ENCODE measurements at places on chromosomes 12 and 14.
A peak's percentile ranks its signal among the peaks of the same experiment; 100 is the strongest.

- peak; percentile 45 for DNase-seq
Observed at GRCh38 chr12:6430124-6430989, 14.4 kb upstream of the CD27 start.

GRCh38 chr12:110780448-110780847 lies 37.8 kb upstream of the PPP1CC start:
- DNase-seq: no peak

- DNase-seq: no peak
Observed at GRCh38 chr12:15648558-15648957, 140.6 kb downstream of the EPS8 start.

- DNase-seq: no peak
Observed at GRCh38 chr14:85115921-85116320, 414.0 kb upstream of the FLRT2 start.

DNA sequence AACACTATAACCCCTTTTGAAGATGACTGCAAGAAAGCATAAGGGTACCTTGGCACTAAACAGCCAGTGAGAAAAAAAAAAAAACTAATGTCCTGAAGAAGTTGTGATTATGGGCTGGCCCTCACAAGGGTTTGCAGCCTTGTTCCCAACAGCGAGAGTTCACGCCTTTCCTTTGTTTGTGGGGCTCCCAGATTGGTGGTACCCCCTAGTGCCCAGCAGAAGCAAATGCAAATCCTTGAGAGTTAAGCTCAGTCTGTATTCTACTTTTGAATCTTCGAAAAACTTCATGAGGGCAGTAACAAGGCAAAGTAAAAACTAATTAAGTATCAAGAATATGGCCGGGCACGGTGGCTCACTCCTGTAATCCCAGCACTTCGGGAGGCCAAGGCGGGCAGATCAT lies 238.9 kb upstream of the LMO3 start:
- DNase-seq: no peak

- no peak for DNase-seq
Observed at GRCh38 chr12:32010631-32011336, 51.6 kb downstream of the RESF1 start.

GRCh38 chr12:48615681-48616080 lies 45.8 kb upstream of the LALBA start:
- no peak for DNase-seq

DNA sequence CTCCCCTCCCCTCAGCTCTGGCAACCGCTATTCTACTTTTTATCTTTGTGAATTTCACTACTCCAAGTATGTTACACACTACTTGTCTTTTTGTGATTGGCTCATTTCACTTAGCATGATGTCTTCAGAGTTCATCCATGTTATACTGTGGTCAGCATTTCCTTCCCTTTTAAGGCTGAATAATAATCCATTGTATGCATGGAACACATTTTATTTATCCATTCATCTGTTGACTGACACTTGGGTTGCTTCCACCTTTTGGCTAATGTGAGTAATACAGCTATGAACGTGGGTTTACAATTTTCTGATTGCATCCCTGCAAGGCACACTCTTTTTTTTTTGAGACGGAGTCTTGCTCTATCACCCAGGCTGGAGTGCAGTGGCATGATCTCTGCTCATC lies 53.0 kb upstream of the FUT8 start:
- DNase-seq: no peak

DNA sequence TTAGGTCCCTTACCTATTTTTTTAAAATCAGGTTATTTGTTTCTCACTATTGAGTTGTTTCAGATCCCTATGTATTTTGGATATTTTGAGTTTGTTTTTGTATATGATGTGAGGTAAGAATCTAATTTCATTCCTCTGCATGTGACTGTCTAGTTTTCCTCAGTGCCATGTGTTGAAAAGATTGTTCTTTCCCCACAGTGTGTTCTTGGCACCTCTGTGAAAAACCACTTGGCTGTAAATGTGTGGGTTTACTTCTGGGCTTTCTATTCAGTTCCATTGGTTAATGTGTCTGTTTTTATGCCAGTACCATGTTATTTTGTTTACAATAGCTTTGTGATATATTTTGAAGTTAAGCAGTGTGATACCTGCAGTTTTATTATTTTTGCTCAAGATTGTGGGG lies 1516.4 kb downstream of the AACS start:
- no peak for DNase-seq

DNA sequence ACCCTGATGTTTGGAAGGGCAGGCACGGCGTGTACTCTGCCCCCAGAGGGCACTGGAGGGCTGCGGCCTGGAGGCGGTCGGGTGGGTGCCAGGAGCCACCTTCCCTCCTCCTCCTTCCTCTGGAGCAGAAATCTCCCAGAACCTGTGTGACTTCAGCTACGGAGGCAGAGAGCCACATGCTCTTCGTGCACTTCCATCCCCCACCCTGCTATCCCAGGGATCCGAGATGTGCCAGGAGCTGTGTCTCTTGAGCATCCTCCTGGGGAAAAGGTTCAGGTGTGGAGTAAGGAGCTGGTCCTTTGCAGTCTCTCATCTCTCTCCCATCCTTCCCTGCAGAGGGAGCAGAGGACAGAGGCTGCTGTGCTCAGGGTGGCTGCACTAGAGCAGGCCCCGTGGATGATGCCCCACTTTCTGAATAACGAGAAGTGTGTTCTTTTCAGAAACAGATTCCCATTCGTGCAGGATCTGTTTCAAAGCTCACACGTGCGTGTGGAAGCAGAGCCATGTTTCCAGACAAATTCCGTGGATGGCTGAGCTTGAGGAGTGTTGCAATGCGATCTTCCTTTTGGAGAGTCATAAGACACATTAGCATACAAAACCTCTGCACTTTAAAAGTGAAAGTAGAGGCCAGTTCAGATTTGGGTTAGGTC lies 162.9 kb downstream of the ADGRD1 start:
- peak; percentile 51 for DNase-seq

DNA sequence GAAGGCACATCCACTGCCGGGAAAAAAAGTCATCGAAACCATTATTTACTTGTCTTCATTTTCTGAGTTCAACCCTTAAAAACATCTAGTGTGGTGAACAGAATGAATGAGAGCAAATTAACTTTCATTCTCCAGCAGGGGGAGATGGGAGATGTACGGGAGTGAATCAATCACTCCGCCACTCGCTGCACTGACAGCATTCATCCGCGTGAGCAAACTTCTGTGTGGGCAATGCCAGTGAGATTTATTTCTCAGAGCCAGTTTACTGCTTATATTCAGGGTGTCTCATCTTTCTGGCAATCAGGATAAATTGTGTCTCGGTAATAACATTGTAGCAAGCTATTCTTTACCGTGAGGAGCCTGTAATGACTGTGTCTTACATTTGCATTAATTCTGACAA lies 463.6 kb upstream of the MIS18BP1 start:
- peak; percentile 7 for DNase-seq

- no peak for DNase-seq
Observed at GRCh38 chr14:67970923-67971322, 151.3 kb downstream of the RAD51B start.

DNA sequence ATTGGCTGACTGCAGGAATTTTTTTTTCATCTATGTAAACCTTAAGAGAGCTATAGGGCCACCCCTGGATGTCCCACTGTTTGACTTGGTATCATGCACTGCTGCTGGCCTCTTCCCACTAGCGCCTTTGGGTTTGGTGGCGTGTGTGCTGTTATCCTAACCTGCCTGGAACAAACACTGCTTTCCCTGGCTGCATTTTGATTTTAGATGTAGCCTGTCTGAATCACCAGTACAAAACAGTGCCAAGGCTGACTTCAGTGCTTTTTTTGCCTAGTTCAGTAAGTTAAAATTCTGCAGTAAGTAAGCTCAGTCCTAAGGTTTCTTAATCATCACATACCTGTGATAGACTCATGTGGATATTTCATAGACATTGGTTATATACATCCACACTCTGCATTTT lies 99.2 kb downstream of the EML1 start:
- no peak for DNase-seq

DNA sequence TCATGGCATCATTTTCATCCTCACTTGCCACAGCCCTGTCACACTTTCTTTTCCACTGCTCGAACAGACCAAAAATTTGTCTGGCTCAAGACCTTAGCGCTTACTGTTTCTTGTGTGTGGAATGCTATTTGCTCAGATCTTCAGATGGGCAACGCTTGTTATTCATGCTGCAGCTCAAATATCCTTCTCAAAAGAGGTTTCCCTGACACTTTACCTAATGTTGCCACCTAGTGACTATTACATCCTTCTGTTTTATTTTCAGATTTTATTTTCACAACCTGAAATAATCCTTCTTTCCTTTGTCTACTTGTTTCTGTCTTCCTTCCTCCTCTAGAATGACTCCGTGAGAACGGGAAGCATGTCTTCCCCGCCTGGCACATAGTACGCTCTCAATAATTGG lies 5.6 kb downstream of the FBXO33 start:
- DNase-seq: peak; percentile 44

- peak; percentile 56 for DNase-seq
Observed at GRCh38 chr12:49885118-49885517, 18.6 kb downstream of the FAIM2 start.

DNA sequence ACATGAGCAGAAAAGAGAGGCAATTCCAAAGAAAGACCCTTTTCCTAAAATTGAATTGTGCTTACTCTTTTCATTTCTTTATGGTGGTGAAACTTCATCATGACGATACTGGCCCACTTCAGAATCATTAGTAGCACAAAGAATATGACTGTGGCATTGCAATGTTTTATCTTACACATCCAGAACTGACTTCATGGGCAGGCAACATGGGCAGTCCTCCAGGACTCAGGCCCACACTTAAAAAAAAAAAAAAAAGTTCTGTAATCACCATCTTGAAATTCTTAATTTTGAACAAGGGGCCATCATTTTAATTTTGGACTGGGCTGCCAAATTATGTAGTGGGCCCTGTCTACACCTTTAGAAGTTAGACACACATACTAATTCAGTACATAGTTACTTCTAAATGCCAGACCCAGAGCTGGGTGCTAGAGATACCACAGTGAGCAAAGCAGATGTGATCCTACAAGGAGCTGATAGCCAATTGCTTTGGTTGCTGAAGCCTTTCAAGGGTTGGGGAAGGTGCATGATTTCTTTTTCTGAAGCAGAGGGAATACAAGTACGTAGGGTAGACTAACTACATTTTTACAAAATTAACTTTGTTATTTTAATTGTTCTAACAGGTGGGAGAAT lies 35.2 kb downstream of the HELB start:
- no peak for DNase-seq

GRCh38 chr14:81523616-81524015 lies 10.0 kb downstream of the SEL1L start:
- DNase-seq: no peak

- DNase-seq: no peak
Observed at GRCh38 chr12:43883311-43883710, 47.4 kb downstream of the TMEM117 start.

- no peak for DNase-seq
Observed at GRCh38 chr12:93626160-93626559, 51.0 kb upstream of the CRADD start.

DNA sequence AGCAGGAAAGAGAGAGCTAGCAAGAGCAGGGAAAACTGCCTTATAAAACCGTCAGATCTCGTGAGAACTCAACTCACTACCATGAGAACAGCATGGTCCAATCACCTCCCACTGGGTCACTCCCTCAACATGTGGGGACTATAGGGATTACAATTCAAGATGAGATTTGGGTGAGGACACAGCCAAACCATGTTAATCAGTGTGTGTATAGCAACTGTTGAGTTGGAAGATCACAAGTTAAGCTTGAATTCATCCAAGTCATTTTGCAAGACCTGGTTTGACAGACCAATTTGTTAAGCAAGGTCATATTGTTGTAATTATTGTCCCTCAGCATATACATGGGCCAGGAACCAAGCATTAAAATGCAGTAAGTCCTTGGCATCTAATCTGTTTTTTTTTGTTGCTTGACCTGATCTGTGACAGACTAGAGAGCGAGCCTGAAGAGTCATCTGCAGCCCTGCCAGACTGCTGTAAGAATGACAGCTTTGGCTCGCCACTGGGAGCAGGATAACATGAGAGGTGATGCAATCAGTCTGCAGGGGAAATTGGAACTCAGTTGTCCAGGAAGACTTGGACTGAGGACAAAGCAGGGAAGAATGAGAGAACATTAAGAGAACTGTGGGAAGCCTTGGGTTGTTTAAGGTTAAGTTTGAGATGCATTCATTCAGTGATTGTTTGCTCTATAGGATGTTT lies 297.6 kb upstream of the SEL1L start:
- peak; percentile 13 for DNase-seq

GRCh38 chr12:53924521-53925405 lies 13.9 kb upstream of the HOXC13 start:
- DNase-seq: no peak

GRCh38 chr14:103165323-103165722 lies 42.1 kb downstream of the TNFAIP2 start:
- DNase-seq: no peak
